ENCODE measurements at places on chromosomes 5 and 9.

GRCh38 chr9:116945817-116946216, 258.7 kb downstream of the TRIM32 start:
- no peak for DNase-seq

GRCh38 chr5:138722544-138723177, 30.6 kb upstream of the CTNNA1 start:
- no peak for DNase-seq

DNA sequence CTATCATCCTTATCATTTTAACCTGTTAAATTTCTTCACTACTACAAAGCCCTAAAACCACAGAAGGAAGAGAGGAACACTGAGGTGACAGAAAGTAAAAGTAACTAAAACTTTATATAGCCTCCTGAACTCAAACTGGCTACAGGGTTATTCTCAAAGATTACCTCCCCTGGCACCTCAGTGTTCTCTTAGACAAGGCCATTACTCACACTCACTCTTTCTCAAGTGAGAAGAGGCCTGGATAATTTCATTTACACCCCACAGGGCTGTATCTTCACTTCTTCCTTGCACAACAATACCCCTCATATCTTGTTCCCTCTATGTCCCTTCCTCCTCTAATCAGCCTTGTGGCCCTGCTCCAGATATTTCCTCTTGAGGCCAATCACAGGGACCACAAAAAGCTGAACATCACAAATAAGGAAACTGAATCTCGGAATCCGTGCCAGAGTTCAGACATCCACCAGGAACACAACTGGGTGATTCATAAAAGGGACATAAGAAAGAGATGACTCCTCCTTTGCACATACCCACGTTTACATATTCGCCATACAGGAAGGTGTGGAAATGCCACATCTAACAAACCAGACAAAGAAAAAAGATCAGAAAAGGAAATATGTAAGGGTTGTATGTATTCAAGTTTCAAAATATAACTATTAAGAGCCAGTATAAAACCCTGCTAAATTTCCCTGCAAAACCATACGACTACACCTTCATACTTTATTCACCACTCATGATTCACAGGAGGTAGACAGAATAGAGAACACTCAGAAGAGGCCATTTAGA, 1.7 kb upstream of the KLHL3 start:
- no peak for DNase-seq

GRCh38 chr9:109441296-109441695, 56.8 kb downstream of the PTPN3 start:
- no peak for DNase-seq

- DNase-seq, result no peak
Observed at GRCh38 chr5:107543868-107544267, 126.9 kb downstream of the EFNA5 start.

DNA sequence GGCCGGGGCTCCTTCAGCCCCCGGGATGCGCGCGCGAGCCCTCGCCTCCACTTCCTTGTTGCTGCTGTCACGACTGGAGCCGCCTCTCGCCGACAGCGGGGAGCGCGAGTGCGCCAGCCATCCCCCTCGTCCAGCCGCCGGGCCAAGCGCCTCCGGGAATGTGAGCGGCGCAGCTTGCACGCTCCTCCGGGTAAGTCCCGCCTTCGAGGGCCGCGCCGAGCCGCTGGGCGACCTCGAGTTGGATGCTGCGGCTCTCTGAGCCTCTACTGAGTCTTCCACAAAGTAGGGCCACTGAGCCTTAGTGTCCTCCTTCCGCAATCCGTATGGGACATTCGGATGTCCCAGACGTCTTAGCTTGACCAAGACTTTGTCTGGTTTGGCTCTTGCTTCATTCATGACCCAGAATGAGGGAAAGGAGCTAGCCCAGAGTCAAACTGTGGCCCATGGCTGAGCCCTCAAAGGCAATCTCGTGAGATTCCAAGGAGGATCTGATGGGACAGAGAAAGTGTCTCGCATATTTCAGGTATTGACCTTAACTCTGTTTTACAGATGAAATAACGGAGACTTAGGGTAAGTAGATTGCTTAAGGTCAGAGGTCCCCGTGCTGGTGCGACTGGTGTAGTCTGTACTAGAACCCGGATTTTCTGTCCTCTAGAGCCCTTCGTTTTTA, 586 bp downstream of the HMGXB3 start:
- no peak for DNase-seq

GRCh38 chr5:6766604-6767093, 53.4 kb downstream of the TENT4A start:
- DNase-seq, result peak; percentile 5

GRCh38 chr9:129232839-129233591, 55.0 kb upstream of the IER5L start:
- DNase-seq, result no peak

- DNase-seq, result no peak
Observed at GRCh38 chr5:59099270-59099994, 516.6 kb downstream of the RAB3C start.

DNA sequence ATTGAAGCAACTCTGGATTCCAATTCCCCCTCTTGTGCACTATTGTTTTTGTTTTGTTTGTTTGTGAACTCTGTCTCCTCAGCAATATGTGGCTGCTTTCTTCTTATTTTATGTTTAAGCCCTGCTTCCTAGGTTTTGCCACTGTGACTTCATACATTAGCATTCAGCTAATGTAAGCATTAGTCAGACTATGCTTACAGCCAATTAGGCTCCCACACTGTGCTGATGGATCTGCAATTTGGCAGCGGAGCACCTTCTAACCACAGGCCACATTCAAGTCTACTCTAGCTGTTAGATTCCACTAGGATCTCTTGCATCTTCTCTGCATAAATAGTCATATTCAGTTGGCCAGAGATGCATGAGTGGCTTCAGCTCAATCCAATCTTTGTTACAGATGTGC, 9.6 kb upstream of the BICD2 start:
- no peak for DNase-seq

DNA sequence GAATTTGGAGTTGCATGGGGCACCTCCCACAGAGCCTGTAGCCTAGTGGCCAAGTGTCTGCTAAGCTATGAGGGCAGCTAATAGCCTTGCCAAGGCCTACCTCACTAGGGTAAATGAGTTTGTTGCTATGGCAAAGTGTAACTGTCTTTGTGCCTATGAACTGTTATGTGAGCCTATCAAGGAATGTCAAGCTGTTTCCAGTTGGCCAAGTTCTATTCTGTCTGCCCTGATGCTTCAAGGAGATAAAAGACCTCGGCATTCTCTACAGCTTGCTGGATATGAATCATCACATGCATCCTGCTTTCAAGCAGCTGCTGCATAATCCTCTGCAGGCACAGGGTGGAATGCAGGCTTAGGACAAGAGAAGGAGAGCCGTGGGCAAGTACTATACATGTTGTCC, 69.8 kb upstream of the CCDC112 start:
- DNase-seq, result no peak

DNA sequence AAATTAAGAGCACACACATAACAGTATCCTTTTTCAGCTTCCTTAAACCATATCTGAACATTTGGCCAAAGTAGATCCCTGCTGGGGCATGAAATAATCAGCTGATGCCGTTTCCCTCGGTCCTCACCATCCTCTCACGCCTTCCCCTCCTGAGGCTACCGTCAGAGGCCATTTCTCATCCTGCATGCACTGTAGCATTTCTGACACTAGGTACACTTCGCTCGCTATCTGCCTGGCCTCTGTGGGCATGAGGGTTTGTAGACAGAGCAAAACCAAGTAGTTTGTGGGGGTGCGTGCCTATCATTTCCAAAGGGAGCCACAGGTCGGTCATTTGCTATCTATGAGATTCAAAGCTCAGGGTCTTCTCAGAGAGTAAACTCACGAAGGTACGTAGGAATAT, 131.9 kb downstream of the BOD1 start:
- no peak for DNase-seq

GRCh38 chr9:7125231-7125630, 367.5 kb downstream of the KDM4C start:
- DNase-seq, result no peak

GRCh38 chr5:171978519-171978918, 27.9 kb downstream of the FBXW11 start:
- no peak for DNase-seq

DNA sequence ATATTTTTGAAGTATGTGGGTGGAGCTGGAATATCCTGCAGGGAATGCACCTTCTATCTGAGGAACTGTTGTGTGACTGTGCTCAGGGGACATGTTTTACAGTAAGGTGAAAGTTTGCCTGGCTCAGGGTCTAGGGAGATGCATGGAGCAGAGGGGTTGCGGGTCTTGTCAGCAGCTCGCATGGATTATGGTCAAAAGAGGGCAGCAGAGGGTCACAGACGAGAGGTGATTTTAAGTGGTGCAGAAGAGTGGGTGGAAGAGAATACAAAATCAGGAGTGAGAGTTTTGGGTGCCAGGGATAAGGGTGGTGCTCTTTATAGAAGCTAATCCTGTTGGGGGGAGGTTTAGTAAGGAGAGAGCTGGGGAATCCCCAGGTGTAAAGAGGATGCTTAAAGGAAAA, 53.5 kb upstream of the GRIN3A start:
- no peak for DNase-seq

GRCh38 chr9:115275753-115276152, 157.8 kb upstream of the TNC start:
- no peak for DNase-seq

- DNase-seq, result no peak
Observed at GRCh38 chr5:167530548-167530947, 760.9 kb upstream of the WWC1 start.

DNA sequence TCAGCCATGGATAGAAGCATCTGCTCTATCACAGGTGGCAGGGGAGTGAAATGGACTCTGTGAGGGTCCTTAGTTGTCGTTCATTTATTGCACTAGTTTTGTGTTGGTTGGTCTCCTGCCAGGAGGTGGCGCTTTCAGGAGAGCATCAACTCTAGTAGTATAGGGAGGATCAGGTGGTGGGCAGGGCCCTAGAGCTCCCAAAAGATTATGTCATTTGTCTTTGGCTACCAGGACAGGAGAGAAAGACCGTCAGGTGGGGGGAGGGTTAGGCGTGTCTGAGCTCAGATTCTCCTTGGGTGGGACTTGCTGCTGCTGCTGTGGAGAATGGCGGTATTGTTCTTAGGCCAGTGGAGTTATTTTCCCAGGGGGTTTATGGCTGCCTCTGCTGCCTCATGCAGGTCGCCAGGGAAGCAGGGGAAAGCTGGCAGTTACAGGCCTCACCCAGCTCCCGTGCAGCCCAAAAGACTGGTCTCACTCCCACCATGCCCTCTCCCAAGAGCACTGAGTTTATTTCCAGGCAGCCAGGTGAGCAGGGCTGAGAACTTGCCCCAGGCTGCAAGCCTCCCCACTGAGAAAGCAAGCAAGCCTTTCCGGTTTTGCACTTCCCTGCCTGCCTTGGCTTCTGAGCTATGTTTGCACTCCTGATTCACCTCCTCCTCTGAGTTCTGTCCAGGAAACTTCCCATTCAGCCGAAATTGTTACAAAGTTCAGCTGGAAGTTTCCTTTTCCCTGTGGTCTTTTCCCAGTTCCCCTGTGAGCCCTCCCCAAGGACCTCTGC, 317.3 kb downstream of the TAF11L14 start:
- DNase-seq, result no peak

GRCh38 chr5:97194366-97194765, 11.3 kb upstream of the RIOK2 start:
- no peak for DNase-seq

- DNase-seq, result no peak
Observed at GRCh38 chr5:31427724-31428309, 104.1 kb downstream of the DROSHA start.

DNA sequence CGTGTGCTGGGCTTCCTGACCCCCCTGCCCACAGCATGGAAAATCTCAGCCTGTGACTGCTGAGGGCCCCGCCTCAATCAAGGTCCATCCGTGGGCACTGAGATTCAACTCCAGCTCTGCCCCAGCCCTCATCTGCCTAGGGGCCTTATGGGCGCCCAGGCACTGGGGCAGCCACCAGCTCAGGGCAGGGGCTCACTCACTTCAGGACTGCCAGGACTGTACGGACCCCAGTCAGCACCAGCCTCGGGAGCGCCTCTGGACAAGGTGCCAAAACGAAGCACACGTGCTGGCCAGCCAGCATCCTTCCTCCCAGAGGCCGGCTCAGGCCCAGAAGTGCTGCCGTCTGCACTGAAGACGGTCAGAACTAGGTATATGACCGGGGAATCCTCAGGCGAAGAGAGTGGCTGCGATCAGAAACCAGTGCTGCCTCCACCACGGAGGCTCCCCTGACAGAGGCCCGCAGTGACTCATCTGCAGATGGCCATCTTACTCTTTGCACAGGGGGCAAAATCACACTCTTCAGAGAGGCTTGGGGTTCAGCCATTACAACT, 19.6 kb downstream of the CLPTM1L start:
- DNase-seq, result no peak

DNA sequence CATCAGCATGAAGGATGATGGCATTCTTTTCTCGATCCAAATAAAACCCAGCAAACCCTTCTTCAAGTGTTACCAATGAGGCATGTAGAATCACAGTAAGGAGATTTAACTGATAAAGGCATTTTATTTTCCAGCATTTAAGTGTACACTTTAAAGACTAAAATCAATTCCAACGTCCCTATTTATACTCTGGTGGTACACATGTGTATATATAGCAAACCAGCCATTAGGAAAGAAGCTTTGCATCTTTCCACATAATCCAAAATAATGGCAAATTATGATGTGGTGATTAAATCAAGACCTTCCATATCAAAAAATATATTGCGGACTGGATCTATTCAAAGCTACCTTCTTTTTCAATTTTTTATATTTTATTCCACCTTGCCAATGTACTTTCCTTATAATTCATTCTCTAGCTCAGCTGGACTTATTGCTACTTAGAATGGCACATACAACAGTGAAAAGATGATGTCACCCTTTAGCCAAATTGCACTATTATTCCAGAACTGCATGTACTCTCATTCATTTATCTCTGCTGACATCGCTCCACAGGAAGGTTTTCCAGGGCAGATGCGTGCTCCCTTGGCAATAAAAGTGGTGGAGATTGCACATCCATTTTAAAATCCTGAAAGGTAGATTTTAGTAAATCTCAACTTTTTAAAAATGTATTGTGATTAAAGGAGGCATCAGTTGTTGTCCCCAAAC, 63.3 kb upstream of the SLC30A5 start:
- DNase-seq, result no peak

DNA sequence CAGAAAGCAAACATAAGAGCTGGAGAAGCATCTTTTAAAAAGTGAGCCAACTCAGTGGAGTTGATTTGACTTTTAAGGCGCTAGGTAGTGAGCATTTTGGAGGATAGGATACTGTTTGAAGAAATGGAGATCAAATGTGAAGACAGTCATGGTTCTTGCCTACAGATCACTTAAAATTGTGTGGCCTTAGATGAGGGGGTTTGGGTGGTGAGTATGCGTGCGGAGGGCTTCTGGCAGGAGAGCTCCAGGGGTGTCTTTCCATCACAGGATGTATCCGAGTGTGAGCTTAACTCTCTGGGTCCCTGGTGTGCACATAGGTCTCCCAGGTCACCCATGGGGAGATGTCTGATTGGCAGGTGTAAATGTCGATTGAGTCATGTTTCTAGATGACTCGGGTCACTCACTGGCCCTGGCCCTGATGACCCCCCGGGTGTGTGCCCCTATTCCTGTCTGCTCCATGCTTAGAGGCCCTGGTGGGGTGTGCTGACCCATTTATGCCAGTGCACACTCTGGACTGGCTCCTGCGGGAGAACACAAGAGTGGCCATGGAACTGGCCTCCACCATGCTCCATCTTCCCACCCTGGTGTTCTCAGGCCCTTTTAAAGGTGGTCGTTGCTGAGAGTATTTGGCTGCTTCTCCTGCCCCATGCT, 274.4 kb downstream of the FSTL4 start:
- DNase-seq, result no peak

Data from activated CD8-positive, alpha-beta memory T cell treated with anti-CD3 and anti-CD28 coated beads for 1 hour (primary cell).